GM23248 (cell line): ENCODE measurements at places on chromosomes 4 and X.

DNA sequence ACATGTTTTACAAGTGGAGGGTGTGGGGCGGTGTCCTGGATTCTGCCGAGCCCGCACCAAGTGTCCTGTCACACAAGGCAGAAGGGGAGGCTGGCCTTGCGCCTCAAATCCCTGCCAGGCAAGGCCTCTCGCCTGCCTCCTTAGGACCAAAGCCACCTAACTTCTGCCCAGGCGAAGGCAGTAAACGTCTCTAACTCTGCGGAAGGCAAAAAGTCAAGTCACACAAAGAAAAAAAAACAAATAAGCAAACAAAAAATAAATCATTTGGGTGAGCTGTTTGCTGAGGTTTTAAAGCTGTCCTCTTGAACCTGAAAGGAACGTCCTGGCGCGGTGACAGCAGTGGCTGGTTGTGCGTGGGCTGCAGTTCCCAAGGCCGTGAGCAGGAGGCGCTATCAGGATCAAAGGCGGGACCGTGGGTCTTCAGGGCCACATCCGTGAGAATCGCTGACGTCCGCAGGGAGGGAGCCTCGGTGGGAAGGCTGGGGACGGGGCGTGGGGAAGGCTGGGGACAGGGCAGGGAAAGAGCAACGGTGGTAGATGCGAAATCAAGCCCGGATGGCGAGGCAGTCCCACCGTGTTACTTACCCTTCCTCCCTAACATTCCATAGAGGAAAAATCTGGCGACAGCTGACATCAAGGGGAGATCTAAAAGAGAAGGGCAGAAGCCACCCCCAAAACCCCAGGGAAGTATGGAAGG is 99.1 kb downstream of the TRAPPC11 start:
- peak; percentile 12 for DNase-seq

- peak; percentile 7 for DNase-seq
Observed at GRCh38 chr4:56910172-56910967, 2.7 kb downstream of the REST start.

DNA sequence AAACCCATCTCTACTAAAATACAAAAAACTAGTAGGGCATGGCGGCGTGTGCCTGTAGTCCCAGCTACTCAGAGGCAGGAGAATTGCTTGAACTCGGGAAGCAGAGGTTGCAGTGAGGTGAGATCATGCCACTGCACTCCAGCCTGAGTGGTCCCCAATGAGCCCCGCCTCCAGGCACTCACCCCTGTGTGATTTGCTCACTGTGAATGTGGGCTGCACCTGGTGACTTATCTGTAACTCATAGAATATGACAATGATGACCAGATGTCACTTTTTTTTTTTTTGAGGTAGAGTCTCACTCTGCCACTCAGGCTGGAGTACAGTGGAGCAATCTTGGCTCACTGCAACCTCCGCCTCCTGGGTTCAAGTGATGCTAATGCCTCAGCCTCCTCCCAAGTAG is 49.0 kb upstream of the HOPX start:
- DNase-seq, result no peak

DNA sequence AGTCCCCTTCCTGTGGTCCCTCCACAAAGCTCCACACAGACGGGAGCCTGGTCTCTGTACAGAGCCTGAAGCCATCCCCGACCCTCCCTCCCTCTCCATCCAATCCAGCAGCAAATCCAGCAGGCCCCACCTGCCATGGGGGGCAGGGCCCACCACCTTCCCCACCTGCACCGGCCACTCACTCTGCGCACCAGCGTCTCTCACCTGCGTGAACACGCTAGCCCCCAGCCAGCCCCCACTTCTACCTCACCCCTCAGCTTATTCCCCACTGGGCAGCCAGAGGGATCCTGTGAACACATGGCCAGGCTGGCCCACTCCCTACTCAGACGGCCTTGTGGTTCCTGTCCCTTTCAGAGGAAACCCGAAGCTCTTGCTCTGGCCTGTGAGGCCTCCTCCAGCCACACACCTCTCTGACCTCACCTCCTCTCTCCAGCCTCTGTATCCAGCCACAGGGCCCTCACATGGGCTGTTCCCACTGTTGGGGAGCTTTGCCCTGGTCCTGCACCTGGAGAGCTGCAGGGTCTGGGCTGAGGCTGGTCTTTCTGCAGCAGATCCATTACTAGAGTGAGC is 70.9 kb downstream of the WFS1 start:
- no peak for DNase-seq

DNA sequence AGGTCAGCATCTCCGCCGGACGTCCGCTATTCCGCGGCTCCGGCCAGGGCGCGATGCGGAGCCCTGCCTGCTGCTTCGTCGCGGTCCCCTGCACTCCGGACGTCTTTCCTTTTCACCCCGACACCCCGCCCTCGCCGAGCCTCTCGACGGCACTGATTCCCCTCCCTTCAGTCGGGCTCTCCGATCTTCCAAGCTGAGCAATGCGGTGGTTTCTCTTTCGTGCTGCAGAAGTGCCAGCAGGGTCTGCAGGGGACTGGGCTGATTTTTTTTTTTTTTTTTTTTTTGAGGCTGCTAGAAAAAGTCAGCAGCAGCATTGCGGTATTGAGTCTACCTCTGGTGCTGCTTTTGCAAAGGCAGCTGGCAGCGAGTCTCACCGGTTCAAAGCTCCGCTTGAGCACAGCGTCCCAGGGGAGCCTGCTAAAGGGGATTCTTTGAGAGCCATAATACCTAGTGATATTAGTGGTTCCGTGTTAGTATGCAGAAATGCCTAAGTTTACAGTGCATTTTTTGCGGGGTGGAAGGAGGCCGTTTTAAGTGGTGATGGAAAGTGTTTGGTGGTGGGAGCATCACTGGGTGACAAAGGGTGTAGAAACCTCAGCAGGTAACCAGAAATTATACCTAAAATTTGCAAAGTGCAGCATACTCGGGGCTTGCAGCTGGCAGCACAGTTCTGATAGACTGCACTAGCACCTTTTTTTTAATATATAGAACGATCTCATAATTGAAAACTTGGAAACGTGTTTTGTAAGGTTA is 969 bp downstream of the STIM2 start:
- DNase-seq, result peak; percentile 82

DNA sequence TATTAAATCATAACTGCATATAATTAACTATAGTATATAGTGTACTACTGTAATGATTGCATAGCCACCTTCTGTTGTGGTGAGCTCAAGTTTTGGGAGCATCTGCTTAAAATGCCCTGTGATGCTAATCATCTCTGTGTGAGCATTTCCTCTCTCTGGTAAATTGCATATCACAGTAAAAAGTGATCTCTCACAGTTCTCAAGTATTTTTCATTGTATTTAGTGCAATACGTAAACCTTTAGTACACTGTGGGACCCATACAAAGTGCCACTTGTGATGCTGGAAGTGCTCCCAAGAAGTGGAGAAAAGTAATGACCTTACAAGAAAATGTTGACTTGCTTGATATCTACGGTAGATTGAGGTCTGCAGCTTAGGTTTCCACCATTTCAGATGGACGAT is 82.0 kb downstream of the WWC2 start:
- no peak for DNase-seq

- DNase-seq, result no peak
Observed at GRCh38 chrX:100944601-100945000, 15.9 kb upstream of the XKRX start.

DNA sequence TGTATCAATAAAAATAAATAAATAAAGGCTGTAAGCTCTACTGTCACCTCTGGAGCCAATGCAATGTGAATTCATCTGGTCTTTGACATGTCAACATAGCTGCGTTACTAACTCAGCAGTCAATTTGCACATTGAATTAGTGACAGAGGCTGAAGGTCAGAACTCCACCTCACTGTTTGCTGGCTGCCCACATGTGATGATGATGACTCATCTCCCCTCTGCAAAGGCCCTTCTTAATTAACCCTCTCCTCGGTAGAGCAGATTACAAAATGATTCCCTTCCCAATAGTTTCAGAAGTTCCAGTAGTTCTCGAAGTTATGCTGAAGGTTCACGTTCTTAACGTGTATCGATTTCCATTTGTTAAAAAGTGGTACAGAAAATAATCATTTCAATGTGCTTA is 1626.0 kb upstream of the TENM3 start:
- no peak for DNase-seq

DNA sequence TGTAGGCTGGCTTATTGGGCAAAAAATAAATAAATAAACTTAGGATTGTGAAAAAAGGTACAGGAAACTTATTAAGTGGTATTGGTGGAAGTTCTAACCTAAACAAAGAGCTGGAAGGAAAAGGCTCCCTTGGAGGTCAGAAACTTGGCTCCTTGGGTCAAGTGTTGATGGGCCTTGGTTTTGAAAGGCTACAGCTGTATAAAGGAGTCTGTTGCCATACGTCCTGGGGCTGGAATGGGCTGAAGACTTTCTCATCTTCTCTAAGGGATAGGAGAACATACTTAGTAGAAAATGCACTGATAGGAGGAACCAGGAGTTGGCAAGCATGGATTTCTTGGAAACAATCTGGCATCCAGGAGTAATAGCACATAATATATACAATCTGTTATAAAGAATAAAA is 56.6 kb downstream of the PDLIM5 start:
- peak; percentile 17 for DNase-seq

DNA sequence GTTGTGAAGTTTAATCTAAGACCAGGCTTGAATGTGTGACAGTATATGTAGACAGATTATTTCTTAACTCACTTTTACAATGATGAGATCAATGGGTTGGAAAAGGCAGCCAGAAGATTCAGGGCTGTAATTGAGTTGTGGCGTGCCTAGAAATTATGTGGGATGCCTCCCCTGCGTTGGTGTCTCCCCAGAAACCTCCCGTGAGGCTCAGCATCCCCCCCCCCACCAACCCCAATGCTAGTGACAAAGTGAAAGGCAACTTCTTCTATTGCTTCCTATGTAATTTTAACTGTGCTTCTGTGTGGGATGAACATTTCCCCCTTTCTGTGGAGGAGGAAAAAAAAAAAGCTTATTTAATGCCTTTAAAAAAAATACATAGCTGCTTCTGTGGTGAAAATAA is 297.9 kb downstream of the ARHGAP10 start:
- DNase-seq, result no peak

DNA sequence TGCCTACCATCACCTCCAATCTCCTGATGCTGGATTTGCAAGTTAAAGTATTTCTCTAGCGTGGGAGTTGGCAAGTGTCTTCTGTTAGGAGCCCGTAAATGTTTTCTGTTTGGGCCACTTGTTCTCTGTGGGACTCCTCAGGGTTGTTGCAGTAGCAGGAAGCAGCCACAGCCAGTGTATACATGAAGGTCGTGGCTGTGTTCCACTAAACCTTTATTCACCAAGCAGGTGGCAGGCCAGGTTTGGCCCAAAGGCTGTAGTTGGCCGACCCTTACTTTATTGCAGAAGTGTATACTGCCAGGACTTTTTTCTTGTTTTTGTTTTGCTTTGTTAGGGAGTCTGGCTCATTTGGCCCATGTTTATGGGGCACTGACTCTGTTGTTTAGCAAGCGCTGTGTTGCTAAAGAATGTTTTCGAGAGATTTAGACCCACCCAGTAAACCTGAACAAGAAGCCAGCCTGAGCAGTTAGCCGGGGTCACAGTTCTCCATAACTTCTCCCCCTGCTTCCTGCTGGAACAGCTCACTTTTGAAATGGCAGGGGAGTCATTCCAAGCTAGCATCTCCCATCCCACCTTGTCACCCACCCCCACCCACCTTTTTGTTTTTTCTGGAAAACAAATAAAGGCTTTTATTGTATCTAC is 58.8 kb downstream of the SHROOM2 start:
- DNase-seq, result no peak

- DNase-seq, result peak; percentile 76
Observed at GRCh38 chrX:102966701-102967100, 29.6 kb downstream of the RAB40AL start.

DNA sequence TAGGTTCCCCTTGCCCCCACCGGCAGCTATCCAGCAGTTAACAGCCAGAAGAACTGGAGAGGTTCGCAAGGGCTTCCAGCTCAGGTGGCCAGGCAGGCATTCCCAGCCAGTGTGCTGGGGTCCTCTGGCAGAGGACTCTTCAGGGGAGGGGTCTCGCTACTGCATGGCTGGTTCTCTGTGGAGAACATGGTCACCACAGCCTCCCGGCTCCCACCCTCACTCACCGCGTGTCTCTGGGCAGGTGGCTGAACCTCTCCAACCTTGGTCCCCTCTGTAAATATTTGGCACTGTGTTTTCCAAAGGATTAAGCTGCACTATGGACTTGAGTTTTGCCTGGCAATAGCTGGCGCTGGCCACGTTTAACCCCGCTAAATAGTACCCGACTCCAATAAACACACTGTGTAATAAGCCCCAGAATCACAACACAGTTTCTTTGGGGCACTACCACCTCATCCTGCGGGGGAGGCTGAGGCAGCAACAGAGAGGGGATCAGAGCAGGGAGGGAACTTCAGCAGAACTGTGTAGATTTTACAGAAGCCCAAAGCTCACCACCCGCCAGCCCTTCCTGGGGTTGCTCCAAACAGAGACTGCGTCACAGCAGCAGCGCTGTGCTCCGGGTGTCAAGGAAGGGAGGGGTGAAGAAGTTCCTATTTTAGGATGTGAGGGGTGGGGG is 15.2 kb downstream of the BCOR start:
- DNase-seq, result peak; percentile 24

GRCh38 chrX:10906866-10907265 is 204.3 kb upstream of the HCCS start:
- DNase-seq, result peak; percentile 20

- DNase-seq, result no peak
Observed at GRCh38 chr4:185479507-185479971, 8.0 kb upstream of the CCDC110 start.

- DNase-seq, result peak; percentile 93
Observed at GRCh38 chr4:7699031-7699430, 240.6 kb downstream of the AFAP1 start.

DNA sequence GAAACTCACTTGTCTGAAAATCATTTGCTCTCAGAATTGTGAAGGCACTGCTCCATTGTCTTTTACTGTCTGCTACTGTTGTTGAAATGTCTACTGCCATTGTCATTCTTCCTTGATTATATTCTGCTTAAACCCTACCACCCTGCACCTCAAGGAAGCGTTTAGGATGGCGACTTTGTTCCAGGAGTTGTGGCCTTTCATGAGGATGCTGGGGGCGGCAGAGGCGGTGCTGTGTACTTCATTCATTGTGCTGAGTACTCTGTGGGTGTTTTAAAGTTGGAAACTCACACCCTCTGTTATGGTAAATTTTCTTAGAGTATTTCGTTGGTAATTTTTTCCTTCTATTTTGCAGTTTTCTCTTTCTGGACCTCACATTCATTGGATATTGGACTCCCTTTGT is 258.9 kb downstream of the TENM3 start:
- DNase-seq, result no peak

GRCh38 chr4:972651-973424 is 531 bp downstream of the DGKQ start:
- DNase-seq, result peak; percentile 64

GRCh38 chr4:174056959-174057358 is 226.5 kb downstream of the FBXO8 start:
- DNase-seq, result no peak

- no peak for DNase-seq
Observed at GRCh38 chrX:47498411-47498810, 15.4 kb upstream of the ZNF41 start.

GRCh38 chr4:340011-340410 is 2.4 kb downstream of the ZNF141 start:
- DNase-seq, result peak; percentile 35

DNA sequence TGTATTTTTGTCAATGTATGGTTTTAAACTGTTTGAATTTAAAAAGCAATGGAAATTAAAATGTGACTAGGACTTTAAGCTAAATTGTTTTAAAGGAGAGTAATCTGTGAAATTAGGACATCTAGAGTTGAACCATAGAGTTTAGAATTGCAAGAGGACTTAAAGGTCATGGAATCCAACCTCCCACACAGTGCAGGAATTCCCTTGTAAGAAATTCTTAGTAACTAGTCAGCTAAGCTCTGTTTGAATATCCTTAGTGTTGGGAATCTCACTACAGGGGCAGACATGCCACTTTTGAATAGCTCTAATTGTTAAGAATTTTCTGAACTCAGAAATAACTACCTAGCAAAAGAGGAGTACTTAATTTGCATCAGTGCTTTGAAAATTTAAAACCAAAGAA is 292.9 kb downstream of the IL1RAPL1 start:
- no peak for DNase-seq
